Stimulated activated CD8-positive, alpha-beta memory T cell treated with anti-CD3 and anti-CD28 coated beads, Interleukin-7, amount 100 ng/mL, for 1 hour (primary cell): ENCODE measurements at places on chromosomes 11 and 22.

- DNase-seq = peak; percentile 41
Observed at GRCh38 chr22:46563381-46564083, 26.1 kb upstream of the CELSR1 start.

DNA sequence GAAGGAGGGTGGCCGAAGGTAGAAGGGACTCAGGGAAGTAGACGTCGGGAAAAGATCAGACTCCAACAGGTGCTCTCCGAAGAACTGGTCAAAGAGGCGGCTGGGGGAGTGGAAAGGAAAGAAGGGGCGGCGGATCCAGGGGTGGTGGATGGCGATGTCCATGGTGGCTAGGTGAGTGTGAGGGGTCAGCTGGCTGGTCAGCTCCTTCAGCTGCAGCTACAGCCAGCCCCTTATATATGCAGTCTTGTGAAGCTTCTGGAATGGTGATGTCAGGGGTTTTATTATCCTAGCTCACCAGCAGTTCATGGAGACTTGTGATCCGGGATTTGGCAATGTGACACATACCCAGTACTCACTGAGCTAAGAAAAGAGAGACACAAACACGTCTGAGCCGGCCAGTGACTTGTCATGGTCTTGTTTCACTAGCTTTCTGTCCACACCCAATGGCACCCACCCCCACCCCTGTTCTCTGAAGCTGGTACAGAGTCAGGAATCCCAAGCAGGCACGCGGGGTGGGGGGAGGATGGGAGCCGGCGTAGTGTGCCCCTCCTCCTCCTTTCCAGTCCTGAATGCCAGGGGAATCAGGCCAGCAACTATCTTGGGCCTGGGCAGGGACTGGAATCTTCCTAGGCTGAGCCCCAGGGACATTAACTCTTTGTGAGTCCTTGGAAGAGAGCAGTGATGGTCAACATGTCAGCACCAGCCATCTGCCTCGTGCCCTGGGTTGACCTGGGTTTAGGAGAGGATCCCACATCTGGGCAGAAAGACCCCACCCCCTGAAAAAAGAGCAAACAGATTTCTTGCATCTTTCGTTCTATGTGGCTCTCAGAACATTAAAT lies at the start of gene CRYAB:
CRYAB (minus strand) TSS at position 208 of the 839 bp plus-strand sequence; CDS start at position 162, 46 bp downstream.
- DNase-seq = no peak

GRCh38 chr11:72869831-72870230 lies 55.6 kb downstream of the ATG16L2 start:
- DNase-seq = no peak

DNA sequence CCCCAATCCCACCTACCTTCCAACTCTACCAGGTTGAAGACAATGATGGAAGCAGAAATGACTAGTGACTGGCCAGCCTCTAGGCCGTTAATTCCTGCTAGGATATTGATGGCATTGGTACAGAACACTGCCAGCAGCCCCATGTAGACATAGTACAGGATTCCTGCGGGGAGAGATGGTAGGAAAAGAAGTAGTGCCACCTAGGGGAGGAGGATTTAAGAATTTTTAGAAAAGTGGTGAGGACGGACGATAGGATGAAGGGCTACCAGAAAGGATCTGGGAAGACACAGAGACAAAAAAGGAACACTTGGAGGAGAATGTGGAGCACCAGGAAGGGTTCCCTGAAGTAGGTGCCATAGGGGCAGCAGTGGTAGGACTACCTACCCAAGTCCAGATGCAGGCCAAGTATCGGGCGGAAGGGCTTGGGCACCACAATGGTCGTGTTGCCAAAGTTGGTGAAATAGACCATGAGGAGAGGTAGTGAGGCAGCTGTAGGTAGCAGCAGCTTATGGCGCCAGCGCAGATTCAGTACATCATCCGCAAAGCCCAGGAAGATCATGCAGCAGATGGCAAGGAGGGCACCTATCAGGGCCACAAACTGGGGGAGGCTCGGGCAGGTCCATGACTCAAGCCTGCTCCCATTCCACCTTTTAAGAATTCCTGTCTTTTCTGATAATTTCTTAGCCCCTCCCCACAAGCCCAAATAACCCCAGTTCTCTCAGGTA lies 1.2 kb downstream of the DPAGT1 start:
- no peak for DNase-seq

DNA sequence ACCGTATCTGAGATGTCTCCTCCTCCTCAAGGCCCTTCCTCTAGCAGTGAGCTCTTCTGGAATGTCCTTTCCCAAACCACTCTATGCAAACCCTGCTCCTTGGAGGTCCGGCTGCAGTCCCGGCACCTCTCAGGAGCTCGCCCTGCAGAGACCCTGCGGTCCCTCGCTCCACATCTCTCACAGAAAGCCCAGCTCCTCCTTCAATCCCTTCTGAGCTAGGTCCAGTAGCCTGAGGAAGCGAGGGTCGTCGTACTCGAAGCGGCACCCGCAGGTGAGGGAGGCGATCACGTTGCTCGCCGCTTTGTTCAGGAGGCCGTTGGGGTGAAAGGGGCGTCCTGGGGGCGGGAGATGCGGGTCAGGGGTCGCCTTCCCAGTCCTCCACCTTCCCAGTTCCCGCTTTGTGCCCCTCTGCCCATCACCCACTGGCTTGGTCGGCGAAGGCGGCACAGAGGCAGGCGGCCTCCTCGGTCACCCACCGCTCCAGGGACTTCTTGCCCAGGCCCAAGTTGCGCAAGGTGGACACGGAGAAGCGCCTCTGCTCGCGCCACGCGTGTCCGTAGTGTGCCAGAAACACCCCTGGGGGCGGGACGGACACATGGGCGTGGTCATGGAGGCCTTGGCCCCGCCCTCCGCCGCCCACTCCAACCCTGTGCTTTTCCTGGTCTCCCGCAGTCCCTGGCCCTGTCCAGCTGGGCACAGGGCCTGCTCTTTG lies 21.5 kb upstream of the CYP2D6 start:
- DNase-seq = no peak

DNA sequence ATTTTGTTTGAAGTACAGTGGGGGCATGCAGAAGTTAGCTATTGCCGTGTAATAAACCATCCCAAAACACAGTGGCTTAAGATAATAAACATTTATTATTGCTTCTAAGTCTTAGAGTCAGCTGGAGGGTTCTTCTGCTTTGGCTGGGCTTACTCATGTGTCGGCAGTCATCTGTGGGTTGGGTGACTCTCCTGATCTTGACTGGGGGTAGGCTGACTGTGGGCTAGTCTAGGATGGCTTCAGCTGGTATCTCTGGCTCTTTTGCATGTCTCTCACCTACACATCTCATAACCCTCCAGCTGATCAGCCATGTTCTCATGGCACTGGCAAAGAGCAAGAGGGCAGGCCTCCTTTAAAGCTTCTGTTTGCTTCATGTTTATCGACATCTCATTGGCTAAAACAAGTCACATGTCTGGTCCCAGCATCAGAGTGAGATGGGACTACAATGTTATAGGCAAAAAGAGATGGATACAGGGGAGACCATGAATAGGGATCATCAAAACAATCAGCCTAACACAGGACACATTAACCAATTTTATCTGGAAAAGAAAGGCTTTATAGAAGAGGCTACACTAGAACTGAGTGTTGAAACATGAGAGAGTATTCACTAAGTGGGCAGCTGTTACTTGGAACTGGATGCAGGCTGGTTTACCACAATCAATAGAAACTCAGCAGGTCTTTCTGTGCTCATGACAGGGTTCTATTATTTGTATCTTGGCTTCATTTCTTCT lies 5.1 kb downstream of the LRRC51 start:
- no peak for DNase-seq

- DNase-seq = no peak
Observed at GRCh38 chr11:12809864-12810567, 135.8 kb downstream of the TEAD1 start.

DNA sequence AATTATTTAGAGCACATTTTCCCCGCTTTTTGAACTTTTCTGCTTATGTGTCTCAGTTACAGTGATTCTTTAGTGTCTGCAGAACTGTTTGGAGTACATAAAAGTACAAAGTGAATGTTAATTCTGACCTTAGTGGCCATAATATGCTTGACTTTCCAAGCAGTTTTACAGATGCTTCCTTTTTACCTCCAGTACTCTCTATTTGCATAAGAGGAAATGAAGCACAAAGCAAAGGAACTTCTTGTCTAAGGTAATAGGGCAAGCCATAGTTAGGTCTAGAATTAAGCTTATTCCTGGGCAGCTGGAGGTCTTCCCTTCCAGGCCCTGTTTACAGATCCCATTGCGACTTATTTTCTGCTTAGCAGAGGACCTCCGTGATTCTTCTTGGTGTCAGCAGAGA lies 3.6 kb downstream of the GTPBP1 start:
- no peak for DNase-seq

GRCh38 chr11:119178166-119178680 lies 7.1 kb upstream of the NHERF4 start:
- no peak for DNase-seq

GRCh38 chr11:132718711-132719671 lies 813.3 kb downstream of the OPCML start:
- peak; percentile 7 for DNase-seq

- DNase-seq = no peak
Observed at GRCh38 chr22:40512426-40513136, 123.9 kb downstream of the MRTFA start.

DNA sequence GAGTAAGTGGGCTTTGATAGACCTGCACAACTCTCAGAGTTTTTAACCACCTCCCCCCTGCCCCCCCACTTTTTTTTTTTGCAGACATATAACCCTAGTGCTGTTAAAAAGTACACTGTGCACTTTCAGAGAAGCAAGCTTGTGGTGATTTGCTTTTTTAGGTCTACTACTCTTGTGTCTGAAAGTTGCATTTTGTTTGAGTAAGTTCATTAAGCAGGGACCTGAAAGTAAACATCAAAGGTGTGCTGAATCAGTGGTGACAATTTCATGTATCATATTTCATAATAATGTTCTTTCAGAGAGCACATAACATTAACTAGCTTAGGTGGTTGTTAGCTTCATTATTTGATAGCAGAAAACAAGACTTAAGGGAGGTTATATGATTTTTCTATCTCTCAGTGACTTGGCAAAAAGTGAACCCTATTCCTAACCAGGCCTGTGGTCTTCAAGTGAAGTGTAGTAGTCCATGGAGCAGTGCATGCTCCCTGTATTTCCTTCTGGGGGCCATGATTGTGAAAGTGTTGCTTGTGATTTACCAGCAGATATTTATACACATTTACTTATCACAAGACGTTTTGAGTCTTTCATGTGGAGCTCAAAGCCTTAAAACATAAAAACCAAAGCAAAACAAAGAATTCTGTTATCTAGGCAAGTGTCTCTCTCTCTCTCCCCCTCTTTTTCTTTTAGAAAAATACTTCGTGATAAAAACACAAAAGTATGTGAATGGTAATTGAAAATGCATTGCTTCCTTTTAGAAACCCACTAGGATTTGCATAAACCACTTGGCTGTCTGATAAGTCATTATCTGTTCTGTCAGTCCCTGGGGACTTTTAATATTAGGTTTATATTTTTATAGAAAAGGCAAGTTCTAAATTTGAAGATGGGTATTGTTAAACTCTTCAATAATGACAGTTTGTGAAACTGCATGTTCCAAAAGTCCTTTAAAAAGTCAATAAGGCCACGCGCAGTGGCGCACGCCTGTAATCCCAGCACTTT lies 7.5 kb upstream of the RAG2 start:
- DNase-seq = no peak

DNA sequence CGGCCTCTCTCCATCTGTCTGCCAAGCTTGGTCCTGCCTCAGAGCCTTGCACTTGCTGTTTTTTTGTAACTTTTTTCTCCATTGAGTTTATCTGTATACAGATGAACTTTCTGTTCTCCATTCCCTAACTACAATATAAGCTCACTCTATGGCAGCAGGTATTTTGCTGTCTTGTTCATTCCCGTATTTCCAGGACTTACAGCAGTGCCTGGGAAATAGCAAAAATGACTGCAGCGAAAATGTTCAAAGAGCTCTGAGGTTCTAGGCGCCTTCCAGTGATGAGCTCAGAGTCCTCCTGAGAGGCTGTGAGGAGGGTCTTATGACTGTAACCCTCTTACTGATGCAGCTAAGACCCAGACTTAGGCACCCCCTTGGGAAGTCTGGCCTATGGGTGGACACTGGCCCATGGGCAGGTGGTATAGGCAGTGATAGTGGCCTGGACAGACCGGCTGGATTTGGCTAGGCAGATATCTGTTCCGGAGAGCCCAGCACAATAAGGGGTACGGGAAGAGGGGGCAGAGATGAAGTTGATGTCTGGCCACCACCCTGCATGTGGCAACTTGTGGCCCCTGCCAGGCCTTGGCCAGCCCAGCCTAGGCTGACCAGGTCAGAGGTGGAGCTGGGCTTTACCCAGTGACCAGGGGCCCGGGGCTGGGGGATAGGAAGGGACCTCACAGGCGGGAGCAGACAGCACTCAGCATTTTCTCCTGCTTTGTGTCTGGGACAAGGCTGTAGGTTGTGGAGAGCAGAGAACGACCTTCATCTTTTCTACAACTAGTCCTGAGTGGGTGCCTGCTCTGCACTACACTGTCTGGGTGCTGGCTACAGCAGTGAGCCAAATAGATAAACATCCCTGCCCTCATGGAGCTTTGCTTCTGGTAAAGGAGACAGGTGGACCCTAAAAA lies 4.6 kb downstream of the ATF4 start:
- DNase-seq = no peak

DNA sequence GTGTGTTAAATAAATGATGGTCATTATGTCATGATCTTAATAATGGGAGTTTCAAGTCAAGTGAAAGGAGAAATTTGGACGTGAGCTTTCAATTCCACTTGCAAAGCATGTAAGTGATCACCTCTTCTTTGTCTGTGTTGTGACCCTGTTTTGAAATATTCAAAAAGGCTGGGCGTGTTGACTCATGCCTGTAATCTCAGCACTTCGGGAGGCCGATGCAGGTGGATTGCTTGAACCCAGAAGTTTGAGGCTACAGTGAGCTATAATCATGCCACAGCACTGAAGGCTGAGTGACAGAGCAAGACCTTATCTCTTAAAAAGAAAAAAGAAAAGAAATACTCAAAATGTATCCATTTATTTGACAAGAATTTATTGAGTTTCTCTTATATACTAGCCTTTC lies 32.9 kb upstream of the EED start:
- no peak for DNase-seq

GRCh38 chr11:82261367-82261766 lies 472.3 kb downstream of the FAM181B start:
- DNase-seq = no peak

- DNase-seq = no peak
Observed at GRCh38 chr11:18365741-18366140, 28.6 kb upstream of the LDHA start.

- no peak for DNase-seq
Observed at GRCh38 chr11:113553915-113554314, 78.7 kb upstream of the DRD2 start.

DNA sequence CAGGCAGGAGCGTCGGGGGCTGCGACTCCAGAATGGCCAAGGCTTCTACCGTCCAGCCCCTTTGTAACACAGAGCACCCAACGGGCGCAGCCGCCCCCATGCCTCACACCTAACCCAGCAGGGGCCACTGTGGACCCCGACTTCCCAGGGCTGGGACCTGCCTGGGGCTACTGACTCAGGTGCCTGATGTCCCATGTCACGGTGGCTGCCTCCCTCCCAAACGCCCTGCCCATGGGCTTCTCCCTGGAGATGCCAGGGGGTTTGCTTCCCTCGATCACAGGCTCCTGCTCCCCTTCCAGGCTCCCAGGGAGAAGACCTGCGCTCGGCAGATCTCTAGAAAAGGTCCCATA lies 84.0 kb downstream of the MYEOV start:
- no peak for DNase-seq

DNA sequence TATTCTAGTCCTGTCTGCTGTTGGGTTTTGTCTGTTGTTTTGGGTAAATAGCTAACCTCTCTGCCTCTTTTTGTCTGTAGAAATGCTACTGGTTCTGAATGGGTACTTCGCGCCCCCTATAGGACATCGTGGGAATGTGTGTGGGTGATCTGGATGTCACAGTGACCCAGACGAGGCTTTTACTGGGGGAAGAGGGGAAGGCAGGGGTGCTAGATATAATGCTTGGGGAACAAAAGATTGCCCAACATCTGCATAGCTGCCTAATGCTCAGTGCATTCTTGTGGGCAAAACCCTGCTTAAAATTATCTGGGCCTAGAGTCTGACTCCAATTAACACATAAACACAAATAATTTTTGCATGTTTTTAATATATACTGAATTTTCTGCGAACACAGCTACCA lies 57.7 kb downstream of the BMAL1 start:
- peak; percentile 45 for DNase-seq
